ENCODE measurements at places on chromosomes 12 and 14. TPM values are rescaled to one million over a fixed set of nuclear protein-coding genes. Genes with fewer than 3 reads are reported as not detected.

GRCh38 chr14:100529561-100530031, 57.6 kb downstream of the BEGAIN start:
- H3K36me3 ChIP-seq, result peaks cover 24% of the 10 kb centered on the region
- H3K4me3 ChIP-seq, result no peak overlapping the region
- H3K27me3 ChIP-seq, result no peaks in the 10 kb centered on the region

DNA sequence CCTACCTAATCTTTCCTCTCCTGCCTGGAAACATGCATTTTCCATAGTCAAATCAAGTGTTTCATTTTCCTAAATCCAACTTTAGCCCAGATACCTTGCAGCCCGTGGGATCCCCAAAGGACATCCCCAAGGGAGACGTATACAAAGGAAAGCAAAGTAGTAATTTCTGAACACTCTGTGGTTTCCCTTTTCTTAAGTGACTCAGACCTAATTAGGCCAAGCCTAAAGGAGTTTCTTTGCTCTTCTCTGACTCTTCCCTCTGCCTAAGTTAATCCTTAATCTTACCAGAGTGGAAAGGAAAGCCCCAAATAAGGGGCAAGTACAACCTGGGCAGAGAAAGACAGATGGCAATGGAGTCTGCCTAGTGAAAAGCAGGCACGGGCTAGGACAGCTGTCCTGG, 250.3 kb downstream of the SPTSSA start:
- H3K4me3 ChIP-seq, result no peak overlapping the region
- no peaks in the 10 kb centered on the region for H3K27me3 ChIP-seq
- no peaks in the 10 kb centered on the region for H3K36me3 ChIP-seq
- no peaks in the 10 kb centered on the region for H3K4me1 ChIP-seq

GRCh38 chr12:78881685-78882084, 17.1 kb downstream of the SYT1 start:
- H3K27me3 ChIP-seq, result no peaks in the 10 kb centered on the region
- no peak overlapping the region for H3K4me3 ChIP-seq
- H3K36me3 ChIP-seq, result no peaks in the 10 kb centered on the region
- no peak overlapping the region for H3K27ac ChIP-seq
- DNase-seq, result peak; percentile 13

GRCh38 chr14:65134651-65135579, 32.6 kb upstream of the MAX start:
- H3K4me3 ChIP-seq, result no peak overlapping the region
- no peak overlapping the region for H3K27ac ChIP-seq
- H3K27me3 ChIP-seq, result peaks cover 3% of the 10 kb centered on the region
- DNase-seq, result no peak
- H3K36me3 ChIP-seq, result no peaks in the 10 kb centered on the region
- H3K4me1 ChIP-seq, result peaks cover 3% of the 10 kb centered on the region

DNA sequence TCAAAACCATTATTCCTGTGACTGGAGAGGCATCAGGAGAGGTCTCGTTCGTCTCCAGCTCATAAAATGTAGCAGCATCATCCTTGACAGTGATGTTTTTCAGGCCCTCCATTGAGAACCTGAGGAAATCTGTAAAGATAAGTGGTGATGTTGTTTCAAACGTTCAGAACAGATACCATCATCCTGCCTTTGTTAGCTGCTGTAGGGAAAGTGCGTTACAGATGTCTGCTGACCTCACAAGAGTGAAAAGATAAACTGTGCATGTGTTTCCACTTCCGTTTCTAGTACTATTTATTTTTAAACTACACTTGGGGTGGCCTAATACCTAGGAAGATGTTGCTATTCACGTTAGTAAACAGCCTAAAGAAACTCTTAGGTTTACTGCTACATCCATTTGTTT, 28.4 kb downstream of the BCL2L14 start:
- DNase-seq, result no peak
- H3K4me3 ChIP-seq, result no peak overlapping the region
- H3K27ac ChIP-seq, result no peak overlapping the region
- no peaks in the 10 kb centered on the region for H3K36me3 ChIP-seq

DNA sequence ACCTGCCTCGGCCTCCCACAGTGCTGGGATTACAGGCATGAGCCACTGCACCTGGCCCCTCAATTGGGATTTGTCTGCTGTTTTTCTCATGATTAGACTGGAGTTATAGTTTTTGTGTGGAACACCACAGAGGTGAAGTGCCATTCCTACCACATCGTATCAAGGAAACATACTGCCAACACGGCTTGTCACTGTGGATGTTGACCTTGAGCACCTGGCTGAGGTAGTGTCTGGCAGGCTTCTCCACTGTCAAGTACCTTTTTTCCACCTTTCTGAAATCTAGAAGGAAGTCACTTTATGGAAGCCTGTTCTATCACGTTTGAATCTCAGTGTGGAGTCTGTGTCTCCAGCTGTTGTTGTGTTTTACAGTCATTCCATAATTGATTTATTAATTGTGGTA, 21.4 kb upstream of the SEL1L start:
- H3K27ac ChIP-seq, result no peak overlapping the region
- no peaks in the 10 kb centered on the region for H3K36me3 ChIP-seq
- H3K4me1 ChIP-seq, result no peaks in the 10 kb centered on the region
- no peak for DNase-seq
- no peaks in the 10 kb centered on the region for H3K27me3 ChIP-seq
- H3K4me3 ChIP-seq, result no peak overlapping the region

DNA sequence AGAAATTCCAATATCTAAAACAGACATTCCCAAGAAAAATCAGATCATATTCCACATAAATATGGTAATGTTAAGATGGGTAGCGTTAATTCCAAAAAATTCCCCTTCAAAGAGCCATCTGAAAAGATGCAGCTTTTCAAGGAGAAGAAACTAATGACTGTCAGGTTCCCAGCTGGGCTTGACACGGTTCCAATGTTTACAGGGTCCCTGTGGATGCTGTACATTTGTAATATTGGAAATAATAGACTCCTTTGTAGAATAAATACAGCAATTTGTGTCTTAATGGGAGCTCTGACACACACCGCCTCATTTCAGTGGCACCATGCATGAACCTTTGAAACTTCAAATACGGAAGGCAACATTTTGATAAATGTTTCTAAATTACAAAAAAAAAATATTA, 140.6 kb downstream of the ITPR2 start:
- H3K4me1 ChIP-seq, result peaks cover 10% of the 10 kb centered on the region
- DNase-seq, result no peak
- H3K36me3 ChIP-seq, result no peaks in the 10 kb centered on the region
- H3K27ac ChIP-seq, result no peak overlapping the region

- H3K4me3 ChIP-seq, result no peak overlapping the region
- H3K4me1 ChIP-seq, result no peaks in the 10 kb centered on the region
- no peaks in the 10 kb centered on the region for H3K27me3 ChIP-seq
- no peaks in the 10 kb centered on the region for H3K36me3 ChIP-seq
Observed at GRCh38 chr12:119088685-119089379, 89.9 kb upstream of the HSPB8 start.

DNA sequence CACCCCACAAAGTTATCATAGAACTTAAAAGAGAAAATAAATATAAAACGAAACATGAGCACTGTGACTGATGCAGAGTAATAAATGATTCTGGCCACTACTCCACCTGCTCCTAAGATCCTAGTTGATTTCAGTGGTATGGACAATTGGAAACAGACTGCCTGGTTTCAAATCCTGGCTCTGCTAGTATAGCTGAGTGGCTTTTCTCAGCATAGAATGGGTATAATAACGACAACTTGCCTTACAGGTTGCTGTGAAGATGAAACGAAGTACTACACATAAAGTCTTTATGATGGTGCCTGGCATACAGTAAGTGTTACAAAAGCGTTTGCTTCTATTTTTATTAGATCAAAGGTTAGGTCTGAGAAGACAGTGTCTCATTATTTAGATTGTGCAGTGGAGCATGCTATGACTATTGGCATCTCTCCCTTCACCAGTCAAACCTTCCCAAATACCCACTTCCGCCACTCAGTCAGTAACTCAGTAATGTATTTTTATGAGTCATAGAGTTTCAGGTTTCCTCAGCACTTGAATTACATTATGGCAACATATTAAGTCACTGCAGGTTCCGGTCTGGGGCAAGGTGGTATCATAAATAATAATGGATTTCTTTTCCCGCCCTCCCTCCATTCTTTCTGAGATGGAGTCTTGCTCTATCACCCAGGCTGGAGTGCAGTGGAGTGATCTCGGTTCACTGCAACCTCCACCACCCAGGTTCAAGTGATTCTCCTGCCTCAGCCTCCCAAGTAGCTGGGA, 29.7 kb upstream of the NR2C1 start:
- H3K4me1 ChIP-seq, result peaks cover 5% of the 10 kb centered on the region
- H3K27ac ChIP-seq, result no peak overlapping the region

GRCh38 chr14:24928386-24928900, 121.5 kb downstream of the STXBP6 start:
- no peaks in the 10 kb centered on the region for H3K36me3 ChIP-seq
- DNase-seq, result peak; percentile 55
- no peaks in the 10 kb centered on the region for H3K27me3 ChIP-seq

DNA sequence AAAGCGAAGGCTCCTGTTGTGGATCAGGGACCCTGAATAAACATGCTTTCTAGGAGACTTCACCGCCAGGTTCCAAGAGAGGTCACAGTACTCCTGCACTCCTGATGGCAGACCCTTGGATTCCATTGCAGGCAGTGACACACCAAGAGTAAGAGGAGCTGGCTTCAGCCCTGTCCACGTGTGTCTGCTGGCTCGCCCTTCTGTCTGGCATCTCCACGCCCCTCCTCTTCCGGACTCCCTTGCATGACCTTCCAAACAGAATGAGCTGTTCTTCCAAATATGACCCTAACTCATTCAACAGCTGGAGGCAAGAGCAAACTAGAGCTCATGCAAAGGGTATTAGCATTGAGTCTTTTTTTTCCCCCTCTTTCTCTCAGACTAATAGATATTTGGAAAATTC, 233.0 kb upstream of the PLEKHG7 start:
- no peaks in the 10 kb centered on the region for H3K27me3 ChIP-seq
- no peaks in the 10 kb centered on the region for H3K36me3 ChIP-seq
- H3K27ac ChIP-seq, result no peak overlapping the region
- no peak overlapping the region for H3K4me3 ChIP-seq
- DNase-seq, result peak; percentile 46

GRCh38 chr14:33657476-33657875, 293.4 kb downstream of the EGLN3 start:
- H3K36me3 ChIP-seq, result no peaks in the 10 kb centered on the region
- H3K4me3 ChIP-seq, result no peak overlapping the region
- no peaks in the 10 kb centered on the region for H3K4me1 ChIP-seq
- DNase-seq, result peak; percentile 4
- no peaks in the 10 kb centered on the region for H3K27me3 ChIP-seq

- H3K4me1 ChIP-seq, result peaks cover 28% of the 10 kb centered on the region
- no peaks in the 10 kb centered on the region for H3K27me3 ChIP-seq
Observed at GRCh38 chr12:47772094-47772660, 861 bp upstream of the SLC48A1 start.

DNA sequence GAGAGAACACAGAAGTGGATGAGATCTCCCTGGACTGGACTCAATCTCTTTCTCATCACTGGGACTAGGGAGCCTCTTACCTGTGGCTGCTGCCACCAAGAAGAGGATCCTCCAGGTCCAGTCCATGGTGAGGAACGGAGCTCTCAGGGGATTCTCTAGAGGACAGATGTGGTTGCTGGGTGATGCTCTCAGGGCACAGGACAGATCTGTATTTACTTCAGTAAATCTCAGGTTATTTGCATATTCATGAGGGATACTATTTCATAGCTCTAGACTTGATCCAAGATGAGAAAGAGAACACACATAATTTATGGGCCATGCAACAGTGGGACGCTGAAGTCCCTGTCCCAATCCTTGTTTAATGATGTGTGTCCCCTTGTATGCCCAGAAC, 460.5 kb downstream of the TMEM121 start:
- H3K36me3 ChIP-seq, result no peaks in the 10 kb centered on the region
- no peak for DNase-seq
- no peak overlapping the region for H3K4me3 ChIP-seq
- H3K27me3 ChIP-seq, result no peaks in the 10 kb centered on the region
- no peaks in the 10 kb centered on the region for H3K4me1 ChIP-seq

DNA sequence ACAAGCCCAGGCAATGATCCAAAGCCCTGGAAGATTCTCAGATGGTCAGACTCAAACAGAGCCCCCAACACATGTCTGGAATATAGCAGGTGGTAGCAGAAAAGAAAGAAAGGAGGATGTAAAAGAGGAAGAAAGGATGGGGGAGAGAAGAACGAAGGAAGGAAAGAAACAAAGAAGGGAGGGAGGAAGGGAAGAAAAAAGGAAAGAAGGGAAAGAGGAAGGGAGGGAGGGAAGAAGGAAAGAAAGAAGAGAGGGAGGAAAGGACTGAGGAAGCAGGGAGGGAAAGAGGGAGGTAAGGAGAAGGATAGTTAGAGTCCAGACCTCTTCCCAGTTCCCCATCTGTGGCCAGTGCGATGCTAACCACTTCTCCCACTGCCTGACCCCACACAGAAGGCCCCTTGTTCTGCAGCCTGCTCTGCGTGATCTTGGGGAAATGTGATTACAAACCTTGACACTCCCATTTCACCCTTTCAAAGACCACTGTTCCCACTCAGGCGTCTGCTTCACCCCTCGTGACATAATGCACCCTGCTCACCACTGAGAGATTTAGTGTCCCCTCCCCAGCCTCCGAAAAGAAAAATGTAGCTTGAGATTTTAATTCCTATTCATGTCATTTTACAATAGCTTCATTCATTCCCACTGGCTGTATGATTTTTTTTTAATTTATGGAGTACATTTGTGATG, 357.9 kb downstream of the BCL11B start:
- H3K36me3 ChIP-seq, result no peaks in the 10 kb centered on the region
- no peak overlapping the region for H3K27ac ChIP-seq
- DNase-seq, result no peak

DNA sequence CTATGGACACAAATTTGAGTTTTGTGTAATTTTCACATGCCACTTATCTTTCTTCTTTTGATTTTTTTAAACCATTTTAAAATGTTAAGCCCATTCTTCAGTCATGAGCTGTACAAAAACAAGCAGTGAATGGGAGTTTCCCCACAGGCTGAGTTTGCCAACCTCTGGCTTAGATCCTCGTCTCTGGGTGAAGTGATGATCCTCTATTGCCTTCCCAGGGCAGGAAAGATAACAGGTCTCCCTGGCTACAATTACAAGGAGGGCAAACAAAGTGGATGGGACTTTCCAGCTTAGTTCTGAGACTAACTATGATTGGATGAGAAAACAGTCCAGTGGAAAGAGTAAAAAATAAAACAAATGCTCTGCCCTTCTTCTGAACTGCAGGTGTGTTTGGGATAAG, 203.7 kb downstream of the SPTSSA start:
- H3K4me1 ChIP-seq, result no peaks in the 10 kb centered on the region
- H3K4me3 ChIP-seq, result no peak overlapping the region
- H3K27ac ChIP-seq, result no peak overlapping the region
- no peaks in the 10 kb centered on the region for H3K36me3 ChIP-seq
- peaks cover under 1% of the 10 kb centered on the region for H3K27me3 ChIP-seq
- DNase-seq, result peak; percentile 15

GRCh38 chr12:79233341-79233781, 368.8 kb downstream of the SYT1 start:
- H3K27ac ChIP-seq, result no peak overlapping the region
- no peaks in the 10 kb centered on the region for H3K27me3 ChIP-seq
- H3K36me3 ChIP-seq, result no peaks in the 10 kb centered on the region
- DNase-seq, result no peak

- no peaks in the 10 kb centered on the region for H3K36me3 ChIP-seq
- DNase-seq, result no peak
- peaks cover 15% of the 10 kb centered on the region for H3K4me1 ChIP-seq
- no peak overlapping the region for H3K27ac ChIP-seq
Observed at GRCh38 chr12:52867642-52868041, 18.8 kb upstream of the KRT78 start.

- DNase-seq, result peak; percentile 11
- H3K36me3 ChIP-seq, result no peaks in the 10 kb centered on the region
Observed at GRCh38 chr14:89013098-89013504, 188.7 kb downstream of the TTC8 start.

- H3K27me3 ChIP-seq, result peaks cover 18% of the 10 kb centered on the region
- no peak for DNase-seq
Observed at GRCh38 chr14:100810435-100810834, 15.5 kb upstream of the MEG3 start.

The MON2 gene
- total RNA-seq, result 45.0 TPM

The SAMD15 gene
- total RNA-seq, result 1.3 TPM

The DAO gene
- total RNA-seq, result not detected

The PTCSC3 gene
- not detected for total RNA-seq

The BEGAIN gene
- total RNA-seq, result 0.18 TPM

The CMKLR1 gene
- not detected for total RNA-seq

The DENND5B gene
- 13.4 TPM for total RNA-seq

Data from IMR-90 (cell line).